ENCODE measurements at places on chromosomes 7 and 10.
A peak's percentile ranks its signal among the peaks of the same experiment; 100 is the strongest.

DNA sequence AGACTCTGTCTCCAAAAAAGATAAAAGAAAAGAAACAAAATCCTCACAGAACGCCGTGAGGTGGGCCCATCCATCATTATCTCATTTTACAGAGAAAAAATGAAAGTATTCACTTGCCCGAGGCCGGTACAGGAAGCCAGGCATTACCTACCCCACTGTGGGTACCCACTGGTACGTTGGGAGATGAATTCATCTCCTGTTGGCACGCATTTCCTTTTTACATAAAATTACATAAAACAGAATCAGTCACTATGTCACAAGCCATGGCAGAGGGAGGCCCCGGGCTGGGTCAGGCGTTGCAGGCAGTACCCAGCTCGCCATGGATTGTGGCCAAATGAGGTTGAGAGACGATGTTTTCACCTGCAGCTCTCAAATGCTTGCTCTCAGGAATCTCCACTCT, 38.6 kb upstream of the TNRC18 start:
- no peak for DNase-seq

GRCh38 chr7:113373863-113374262, 255.5 kb upstream of the SMIM30 start:
- DNase-seq = no peak

- DNase-seq = peak; percentile 55
Measured at GRCh38 chr10:89414879-89415821, 782 bp downstream of the IFIT5 start.

- DNase-seq = no peak
Measured at GRCh38 chr7:88357781-88358525, 51.3 kb upstream of the STEAP4 start.

- no peak for DNase-seq
Measured at GRCh38 chr10:43676331-43676730, 27.6 kb upstream of the ZNF32 start.

- DNase-seq = no peak
Measured at GRCh38 chr7:10973942-10974911, 555 bp downstream of the PHF14 start.

DNA sequence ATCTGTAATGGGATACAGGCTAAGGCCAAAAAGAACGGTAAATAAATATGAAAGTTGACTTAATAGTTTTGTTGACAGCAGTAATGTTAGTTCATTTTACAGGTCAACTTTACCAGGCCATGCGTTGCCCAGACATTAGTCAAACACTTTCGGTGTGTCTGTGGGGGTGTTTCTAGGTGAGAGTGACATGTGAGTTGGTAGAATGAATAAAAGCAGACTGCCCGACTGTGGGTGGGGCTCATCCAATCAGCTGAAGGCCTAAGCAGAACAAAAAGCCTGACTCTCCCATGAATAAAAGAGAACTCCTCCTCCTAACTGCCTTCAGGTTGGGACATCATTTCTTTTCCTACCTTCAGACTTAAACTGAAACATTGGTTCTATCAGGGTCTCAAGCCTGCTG, 132.3 kb downstream of the MTPAP start:
- no peak for DNase-seq
